EH (cell line): ENCODE measurements at places on chromosomes 12 and 14.
A peak's percentile ranks its signal among the peaks of the same experiment; 100 is the strongest.

DNA sequence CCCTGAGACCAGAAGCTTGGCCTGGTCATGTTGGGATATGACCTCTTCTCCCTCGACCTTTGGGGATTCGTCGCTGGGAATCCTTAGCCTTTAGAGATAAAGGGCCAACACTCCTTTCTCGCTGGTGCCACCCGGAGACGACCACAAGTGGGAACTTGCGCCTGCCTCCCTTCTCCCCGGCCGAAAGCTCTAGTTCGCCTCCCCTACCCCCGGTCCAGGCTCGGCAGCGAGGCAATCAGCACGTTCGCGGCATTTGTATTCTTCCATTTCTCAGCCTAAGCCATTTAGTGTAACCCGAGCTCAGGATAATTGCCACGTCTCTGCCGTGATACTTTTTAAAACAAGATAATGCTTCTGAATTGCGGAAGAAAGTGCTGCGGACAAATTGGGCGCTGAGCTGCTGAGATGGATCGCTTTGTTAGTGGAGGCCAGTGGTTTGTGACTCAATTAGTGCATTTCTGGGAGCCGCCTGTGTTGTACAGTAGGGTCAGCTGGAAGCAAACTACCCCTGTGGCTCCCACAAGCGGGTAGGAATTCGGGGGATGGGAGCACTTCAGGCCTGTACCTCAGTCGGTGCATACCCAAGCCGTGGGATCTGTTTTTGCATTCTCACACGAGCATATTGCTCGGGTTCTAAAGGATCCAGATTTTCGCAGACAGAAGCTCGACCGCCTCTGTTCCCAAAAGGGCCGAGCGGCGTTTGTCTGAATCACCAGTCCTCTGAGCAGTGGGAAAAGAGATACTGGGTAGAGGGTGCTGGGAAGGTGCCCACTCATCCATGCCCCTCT, 6.8 kb upstream of the SIX1 start:
- no peak for DNase-seq

DNA sequence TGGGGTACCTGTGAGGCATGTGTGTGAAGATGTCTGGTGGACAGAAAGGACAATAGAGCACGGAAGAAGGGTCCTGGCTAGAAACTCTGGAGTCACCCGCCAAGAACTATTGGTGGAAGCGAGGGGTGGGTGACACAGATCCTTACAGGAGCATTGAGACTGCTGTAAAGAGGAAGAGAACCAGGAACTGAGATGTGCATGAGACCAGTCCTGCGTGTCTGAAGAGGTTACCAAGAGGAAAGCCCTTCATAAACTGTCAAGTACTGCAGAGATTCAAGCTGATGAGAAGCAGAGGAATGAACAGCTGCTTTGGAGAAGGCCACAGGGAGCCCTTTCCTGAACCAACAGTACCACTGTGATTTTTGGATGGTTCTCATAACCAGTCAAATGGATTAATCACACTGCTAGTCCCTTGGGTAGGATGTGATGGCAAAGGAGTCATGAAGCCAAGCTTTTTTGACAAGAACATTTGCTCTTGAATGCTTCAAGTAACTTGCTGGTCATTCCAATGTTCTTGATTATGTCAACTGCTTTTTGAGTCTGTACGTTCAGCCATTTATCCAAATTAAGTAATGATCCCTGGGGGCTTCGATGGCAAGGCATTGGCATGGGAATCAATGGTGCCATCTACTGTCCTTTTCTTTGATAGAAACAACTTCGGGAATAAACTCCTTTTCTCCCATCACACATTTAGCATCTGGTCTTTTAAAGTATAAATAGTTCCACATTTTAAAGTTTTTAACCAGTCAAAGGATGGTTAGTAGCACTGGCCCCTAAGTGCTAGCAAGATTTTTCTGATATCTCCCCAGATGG, 42.9 kb downstream of the GPR135 start:
- no peak for DNase-seq

GRCh38 chr12:1925684-1926006, 7.2 kb upstream of the CACNA2D4 start:
- DNase-seq: no peak

DNA sequence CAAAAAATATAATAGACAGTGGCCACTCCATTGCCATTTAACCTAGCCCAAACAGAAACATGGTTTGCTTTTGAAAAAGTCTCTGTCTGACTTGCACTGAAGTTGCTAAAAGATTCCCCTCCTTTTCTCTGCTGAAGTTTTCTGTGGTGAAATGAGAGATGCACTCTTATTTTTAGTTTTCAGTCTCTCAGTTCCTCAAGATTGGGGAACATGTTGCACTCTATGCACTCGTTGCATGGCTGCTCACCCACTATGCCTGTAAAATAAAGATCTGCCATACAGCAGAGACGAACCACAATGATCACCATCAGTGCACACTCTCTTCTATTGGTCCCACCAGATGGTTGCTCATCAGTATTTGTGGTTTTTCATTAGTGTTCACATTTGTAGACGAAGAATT, 13.1 kb upstream of the DAAM1 start:
- no peak for DNase-seq

DNA sequence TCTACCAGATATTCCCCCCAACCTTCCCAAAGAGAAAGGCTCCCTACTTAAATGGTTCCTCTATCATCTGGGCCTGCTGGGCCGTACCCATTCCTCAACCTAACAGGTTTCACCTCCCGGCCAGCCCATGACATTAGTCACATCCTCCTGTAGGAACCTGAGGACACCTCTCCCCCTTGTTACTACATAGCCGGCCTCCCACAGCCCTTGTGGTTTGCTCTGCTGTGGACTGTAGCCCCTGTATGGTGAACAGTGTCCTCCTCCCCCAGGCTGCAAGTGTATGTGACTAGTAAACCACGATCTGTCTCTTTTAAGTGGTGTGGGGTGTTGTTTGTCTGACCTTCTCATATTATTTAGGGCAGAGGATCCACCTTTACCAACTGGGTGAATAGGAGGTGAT, 371.7 kb downstream of the RGS6 start:
- DNase-seq: no peak

- no peak for DNase-seq
Observed at GRCh38 chr12:92482599-92482998, 220.2 kb upstream of the PLEKHG7 start.

DNA sequence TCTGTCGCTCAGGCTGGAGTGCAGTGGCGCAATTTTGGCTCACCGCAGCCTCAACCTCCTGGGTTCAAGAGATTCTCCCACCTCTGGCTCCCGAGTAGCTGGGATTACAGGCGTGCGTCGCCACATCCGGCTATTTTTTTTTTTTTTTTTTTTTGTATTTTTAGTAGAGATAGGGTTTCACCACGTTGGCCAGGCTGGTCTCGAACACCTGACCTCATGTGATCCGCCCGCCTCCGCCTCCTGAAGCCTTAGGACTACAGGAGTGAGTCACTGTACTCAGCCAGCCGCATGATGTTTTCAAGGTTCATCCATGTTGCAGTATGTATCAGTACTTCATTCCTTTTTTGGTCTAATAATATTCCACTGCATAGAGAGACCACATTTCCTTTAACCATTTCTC, 2.4 kb upstream of the RNF34 start:
- DNase-seq: no peak

DNA sequence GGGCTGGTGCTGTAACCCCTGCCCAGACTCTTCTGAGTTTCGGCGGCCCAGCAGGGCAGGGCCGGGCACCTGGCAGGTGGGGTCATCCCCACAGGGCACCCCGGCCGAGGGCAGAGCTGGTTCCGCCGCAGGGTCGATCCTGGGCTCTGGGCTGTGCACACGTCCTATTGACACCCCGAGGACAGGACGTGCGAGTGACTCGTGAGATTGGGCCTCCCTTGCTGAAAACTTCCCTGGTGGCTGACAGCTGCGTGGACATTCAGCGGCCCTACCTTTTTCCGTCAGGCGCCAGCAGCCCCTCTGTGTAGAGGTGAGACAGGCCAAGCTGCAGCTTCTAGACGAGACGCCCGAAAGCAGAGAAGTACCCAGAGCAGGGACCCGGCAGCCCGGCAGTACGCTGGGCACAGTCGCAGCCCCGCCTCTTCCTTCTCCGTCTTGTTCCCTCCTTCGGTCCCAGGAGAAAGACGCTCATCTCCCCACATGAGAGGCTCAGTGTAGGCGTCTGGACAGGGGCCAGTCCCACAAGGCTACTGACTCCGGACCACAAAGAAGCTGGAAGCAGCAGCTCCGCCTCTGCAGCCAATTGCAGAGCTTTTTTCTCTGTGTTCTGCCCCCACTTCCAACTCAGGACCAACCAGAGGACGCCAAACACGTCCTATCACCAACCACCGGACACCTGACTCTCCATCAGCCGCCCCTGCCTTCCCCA, at the start of gene LRCOL1:
Gene LRCOL1, minus strand, starts transcription at position 532 of the 709 bp plus-strand sequence. CDS start 4,331 bp downstream, outside the sequence.
- peak; percentile 83 for DNase-seq

GRCh38 chr12:41998436-41998835, 146.2 kb downstream of the GXYLT1 start:
- DNase-seq: no peak

GRCh38 chr12:120914794-120915193, 10.6 kb upstream of the SPPL3 start:
- no peak for DNase-seq

DNA sequence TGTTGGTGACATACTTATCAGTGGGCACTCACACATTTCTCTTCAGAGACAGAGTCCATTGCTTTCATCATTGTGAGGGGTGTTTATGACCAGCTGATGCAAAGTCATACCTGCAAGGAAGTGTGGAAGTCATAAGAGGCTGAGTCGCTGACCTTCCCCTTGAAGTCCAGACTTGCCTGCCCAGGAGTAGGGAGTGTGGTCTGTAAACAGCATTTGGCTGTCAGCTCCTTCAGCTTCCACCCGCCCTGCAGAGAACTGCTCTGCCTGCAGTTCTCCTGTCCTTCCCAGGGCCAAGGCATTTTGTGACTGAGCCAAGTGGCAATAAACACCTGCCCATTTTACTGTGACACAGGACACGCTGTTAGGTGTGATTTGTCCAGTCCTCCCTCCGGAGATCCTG, 801.3 kb downstream of the BCL11B start:
- DNase-seq: no peak

- no peak for DNase-seq
Observed at GRCh38 chr12:131397493-131398181, 313.3 kb upstream of the SFSWAP start.

GRCh38 chr12:67256649-67257048, 12.5 kb upstream of the CAND1 start:
- DNase-seq: no peak

GRCh38 chr14:92748259-92749016, at the start of gene LGMN:
LGMN (minus strand) TSS chr14:92748627; CDS start chr14:92732786, 15,841 bp downstream.
- peak; percentile 95 for DNase-seq

GRCh38 chr12:49980501-49981349, 8.0 kb downstream of the AQP6 start:
- no peak for DNase-seq

- DNase-seq: no peak
Observed at GRCh38 chr14:65255583-65256461, 153.5 kb upstream of the MAX start.

DNA sequence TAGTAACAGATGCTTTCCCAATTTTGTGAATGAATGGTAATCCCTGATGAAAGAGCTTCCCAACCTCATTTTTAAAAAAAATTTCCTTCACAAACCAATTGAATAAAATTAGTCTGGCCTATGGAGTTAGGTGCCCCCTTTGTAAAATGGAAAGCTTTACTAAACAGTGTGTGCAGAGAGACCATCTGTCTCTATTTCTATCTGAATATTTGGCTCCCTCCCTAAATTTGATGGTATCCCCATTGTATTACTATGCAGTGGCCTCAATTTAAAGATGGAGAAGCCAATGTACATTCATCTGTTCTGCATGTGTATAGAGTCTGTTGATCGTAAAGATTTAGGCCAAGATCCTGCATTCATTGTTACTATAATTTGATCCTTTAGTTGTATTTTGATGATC, 397.7 kb upstream of the RGS6 start:
- DNase-seq: no peak

DNA sequence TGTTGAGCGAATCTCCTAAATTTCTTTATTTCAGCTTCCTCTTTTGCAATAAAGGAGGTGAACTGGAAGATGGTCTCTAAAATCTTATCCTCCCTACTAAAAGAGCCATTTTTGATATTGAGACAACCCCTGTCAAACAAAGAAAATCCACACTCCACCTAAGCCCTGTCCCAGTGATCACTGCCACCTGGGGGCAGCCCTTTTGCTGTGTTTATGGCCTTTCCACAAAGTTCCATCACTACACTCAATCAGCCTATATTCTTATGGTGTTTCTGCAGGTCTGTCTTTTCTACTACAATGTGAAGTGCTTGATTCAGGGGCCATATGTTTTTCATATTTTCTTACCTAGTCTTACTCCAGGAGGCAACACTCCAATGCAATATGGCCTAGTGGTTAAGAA, 163.7 kb downstream of the BMP4 start:
- peak; percentile 7 for DNase-seq

- no peak for DNase-seq
Observed at GRCh38 chr12:74791365-74791764, 253.7 kb downstream of the ATXN7L3B start.

DNA sequence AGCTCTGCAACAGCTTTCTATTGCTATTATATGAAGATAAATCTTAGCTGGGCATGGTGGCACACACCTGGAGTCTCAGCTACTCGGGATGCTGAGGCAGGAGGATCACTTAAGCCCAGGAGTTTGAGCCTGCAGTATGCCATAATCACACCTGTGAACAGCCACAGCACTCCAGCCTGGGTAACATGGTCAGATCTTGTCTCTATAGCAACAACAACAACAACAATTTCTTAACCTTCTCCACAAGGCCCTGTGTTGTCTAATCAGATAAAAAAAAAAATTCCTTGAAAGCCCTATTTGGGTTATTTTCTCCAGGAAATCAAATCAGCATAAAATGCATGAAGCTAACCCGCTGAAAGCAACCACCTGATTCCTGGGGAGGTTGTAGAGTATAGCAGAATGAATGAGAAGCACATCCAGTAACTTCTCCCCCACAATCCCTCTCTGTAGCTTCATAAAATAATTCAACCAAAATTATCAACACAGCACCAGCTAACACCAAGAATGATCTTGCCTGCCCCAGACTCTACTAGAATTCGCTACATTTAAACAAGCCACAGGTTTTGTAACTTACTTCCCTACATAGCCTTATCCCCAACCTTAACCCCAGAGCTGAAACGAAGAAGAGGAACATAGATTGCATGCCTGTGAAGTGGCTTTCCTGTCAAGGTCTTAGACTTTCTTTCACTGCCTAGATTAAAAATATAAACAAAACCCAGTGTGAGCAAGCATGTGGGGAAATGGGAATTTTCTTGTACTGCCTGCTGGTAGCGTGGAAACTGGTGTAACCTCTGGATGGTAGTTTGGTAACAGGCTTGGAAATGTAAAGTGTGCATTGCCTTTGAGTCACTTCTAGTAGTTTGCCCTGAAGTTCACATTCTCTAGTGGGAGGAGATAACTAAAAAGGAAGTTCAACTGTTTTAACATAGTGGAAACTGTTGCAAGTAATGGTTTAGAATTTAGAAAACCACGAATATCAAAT, 6.0 kb upstream of the STK38L start:
- DNase-seq: peak; percentile 27

- peak; percentile 52 for DNase-seq
Observed at GRCh38 chr12:52650520-52651081, 1.4 kb downstream of the KRT2 start.

- DNase-seq: no peak
Observed at GRCh38 chr14:50312734-50313054, 570 bp downstream of the DMAC2L start.

DNA sequence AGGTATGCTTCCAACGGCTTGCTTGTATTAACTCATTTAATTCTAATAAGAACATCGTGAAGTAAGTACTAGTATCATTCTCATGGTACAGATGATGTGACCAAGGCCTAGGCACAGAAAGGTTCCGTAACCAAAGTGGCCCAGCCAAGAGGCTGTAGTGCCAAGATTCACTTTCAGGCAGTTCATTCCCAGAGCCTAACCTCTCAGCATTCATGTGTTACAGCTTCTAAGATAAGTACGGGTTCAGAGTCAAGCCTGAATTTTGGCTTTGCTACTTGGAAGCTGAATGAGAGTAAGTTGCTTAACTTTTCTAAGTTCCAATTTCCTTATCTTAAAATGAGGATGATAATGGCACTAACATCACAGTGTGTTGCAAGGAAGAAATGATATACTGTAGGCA, 379.9 kb downstream of the AEBP2 start:
- DNase-seq: no peak
